ENCODE measurements at places on chromosomes 12 and 14. TPM values are rescaled to one million over a fixed set of nuclear protein-coding genes. Genes with fewer than 3 reads are reported as not detected.
A peak's percentile ranks its signal among the peaks of the same experiment; 100 is the strongest.

Gene DIO2
- total RNA-seq, result 2.0 TPM

Gene RTN1
- not detected for total RNA-seq

GRCh38 chr14:89367779-89368120 is 49.3 kb downstream of the FOXN3 start:
- no peaks in the 10 kb centered on the region for H3K36me3 ChIP-seq
- H3K4me1 ChIP-seq, result no peaks in the 10 kb centered on the region
- no peak overlapping the region for H3K4me3 ChIP-seq
- no peak overlapping the region for H3K27ac ChIP-seq

DNA sequence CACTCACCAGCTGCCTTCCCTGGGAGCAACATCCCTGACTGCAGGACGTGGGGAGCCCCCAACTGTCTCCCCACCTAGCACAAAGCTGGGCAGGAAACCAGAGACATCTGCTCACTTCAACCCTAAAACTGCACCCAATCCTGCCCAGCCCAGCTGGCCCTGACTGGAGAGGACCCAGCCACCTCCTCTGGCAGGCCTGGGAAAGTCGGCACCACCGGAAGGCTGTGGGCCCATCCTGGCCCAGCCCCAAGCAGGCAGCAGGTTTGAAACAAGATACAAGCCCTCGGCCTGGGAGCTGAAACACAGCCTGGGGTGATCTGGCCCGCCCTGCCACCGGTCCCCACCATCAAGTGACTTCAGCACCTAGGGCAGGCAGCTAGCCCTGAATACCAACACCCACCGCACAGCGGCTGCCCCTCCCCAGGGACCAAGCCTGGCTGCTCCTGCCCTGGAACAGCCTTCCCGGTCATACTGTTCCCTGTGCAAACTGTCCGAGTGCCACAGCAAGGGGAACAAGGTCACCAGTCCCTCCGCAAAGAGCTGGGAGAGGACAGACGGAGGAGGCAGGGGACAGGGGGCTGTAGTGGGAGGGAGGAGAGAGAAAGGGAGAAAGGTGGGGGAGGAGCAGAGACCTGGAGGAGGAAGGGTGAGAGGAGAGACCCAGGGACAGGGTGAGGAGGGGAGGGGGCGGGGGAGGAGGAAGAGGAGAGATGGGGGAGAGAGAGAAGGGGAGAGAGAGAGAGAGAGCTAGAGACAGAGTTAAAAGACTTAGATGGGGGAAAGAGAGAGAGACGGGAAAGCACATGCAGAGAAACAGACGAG is 115.7 kb downstream of the RFLNA start:
- peaks cover 26% of the 10 kb centered on the region for H3K4me1 ChIP-seq
- peak overlapping the region; percentile 70 for H3K27ac ChIP-seq
- peaks cover 8% of the 10 kb centered on the region for H3K36me3 ChIP-seq
- H3K27me3 ChIP-seq, result no peaks in the 10 kb centered on the region

GRCh38 chr14:44279357-44279756 is 227.7 kb downstream of the FSCB start:
- H3K4me3 ChIP-seq, result no peak overlapping the region
- no peaks in the 10 kb centered on the region for H3K27me3 ChIP-seq
- no peaks in the 10 kb centered on the region for H3K36me3 ChIP-seq
- no peaks in the 10 kb centered on the region for H3K4me1 ChIP-seq
- no peak overlapping the region for H3K27ac ChIP-seq

GRCh38 chr14:52875707-52876106 is 75.1 kb downstream of the FERMT2 start:
- H3K4me1 ChIP-seq, result peaks cover 4% of the 10 kb centered on the region
- no peak overlapping the region for H3K4me3 ChIP-seq
- no peak for DNase-seq
- H3K27ac ChIP-seq, result no peak overlapping the region
